ENCODE measurements at places on chromosomes 5 and 9.

DNA sequence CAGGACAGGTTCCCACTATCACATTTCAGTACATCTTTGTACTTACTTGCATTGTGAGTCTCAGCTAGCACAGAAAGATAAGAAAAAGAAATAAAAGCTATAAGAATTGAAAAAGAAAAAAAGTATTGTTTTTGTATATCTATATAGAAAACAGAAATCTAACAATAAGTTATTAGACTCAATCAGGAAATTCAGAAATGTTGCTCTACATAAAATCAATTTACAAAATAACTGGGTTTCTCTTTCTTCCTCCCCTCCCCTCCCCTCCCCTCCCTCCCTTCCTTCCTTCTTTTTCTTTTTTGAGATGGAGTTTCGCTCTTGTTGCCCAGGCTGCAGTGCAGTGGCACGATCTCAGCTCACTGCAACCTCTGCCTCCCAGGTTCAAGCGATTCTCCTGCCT lies 7.2 kb upstream of the CACNA1B start:
- no peak for DNase-seq

DNA sequence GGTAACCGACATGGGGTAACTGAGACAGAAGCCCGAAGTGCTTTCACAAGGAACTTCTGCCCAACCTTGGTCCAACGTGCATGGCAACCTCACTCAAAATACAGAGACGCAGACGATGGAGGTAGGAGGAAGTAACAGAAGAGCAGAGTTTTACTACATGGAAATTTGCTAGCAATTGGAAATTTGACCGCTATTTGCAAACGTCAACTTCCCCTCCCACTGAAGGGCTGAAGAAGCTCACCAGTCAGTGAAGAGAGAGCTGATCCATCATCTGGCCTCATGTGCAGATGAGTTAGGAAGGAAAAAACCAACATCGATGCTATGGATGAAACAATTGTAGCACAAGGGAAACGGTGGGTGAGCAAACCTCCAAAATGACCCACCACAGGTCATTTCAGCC lies 196.7 kb downstream of the RGS3 start:
- DNase-seq: no peak

DNA sequence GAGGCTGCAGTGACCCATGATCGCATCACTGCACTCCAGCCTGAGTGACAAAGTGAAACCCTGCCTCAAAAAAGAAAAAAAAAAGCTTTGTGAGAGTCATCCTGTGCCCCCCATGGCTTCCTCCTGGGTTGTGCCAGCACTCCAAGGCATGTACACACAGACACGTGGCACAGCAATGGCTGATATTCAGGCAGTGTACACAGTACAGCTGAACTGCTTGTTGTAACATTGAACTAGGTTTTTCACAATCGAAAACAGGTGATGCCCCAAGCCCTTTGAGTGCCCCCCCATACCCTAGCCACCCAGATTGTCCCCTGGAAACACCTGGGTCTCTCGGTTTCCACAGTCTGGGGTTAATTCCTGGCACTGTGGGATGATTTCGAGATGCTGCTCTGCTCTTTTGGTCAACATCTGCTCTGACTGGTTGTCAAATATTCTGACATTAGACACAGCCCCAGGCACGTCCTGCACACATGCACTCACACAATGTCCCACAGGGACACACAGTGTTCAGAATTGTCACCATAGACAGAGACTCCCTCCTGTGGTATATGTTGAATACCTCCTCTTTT lies 9.2 kb downstream of the SPINK4 start:
- DNase-seq: no peak

DNA sequence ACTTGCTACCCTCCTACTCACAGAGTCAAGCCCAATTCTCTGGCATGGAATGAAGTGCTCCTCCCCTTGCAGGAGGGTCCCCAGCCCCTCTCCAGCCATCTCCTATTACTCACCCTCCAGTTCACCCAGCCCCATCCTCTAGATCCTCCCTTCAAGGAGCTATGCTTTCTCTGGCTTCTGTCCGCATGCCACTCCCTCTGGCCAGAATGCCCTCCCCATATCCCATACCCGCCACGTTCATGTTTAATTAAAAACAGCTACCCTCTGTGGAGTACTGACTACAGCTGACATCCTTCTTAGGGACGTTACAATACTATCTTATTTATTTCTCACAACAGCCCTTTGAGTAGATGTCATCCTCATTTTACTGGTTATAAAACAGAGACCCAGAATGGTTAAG lies 3.0 kb downstream of the F2R start:
- no peak for DNase-seq

GRCh38 chr9:98045234-98046179 lies 11.0 kb upstream of the NANS start:
- no peak for DNase-seq

DNA sequence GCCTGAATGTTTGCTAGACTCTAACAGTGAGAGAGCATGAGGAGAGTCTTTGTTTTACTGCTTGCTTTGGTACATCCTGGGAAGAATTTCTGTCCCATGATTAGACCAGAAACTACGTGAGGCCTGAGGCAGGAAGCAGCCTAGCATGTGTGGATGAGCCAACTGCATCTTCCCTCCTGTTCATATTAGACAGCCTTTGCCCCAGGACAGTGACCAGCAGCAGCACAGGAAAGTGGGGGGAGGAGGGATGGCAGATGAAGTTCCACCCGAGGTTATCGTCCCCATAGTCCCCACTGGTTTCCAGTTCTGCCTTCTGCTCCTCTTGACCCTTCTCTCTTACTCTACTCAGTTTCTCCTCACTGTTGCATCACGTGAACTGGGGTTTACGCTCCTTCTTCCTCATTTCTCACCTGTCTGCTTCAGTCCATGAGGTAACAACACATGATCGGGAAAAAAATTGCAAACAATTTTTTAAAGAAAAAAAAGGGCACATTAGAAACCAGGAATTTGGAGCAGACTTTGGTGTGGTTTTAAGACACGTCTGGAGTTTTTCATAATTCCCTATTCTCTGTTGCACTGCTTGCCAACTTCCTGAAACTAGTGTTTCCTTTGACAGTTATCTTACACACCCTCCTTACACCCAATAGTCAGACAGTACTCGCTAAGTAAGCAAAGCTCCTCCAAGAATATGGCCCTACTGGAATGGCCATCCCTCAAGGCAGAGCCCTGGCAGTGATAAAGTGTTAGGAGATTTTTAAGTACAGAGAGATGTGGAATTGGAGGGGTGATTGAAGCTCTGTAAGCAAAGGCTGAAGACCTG lies 84.1 kb downstream of the SNX18 start:
- DNase-seq: no peak

DNA sequence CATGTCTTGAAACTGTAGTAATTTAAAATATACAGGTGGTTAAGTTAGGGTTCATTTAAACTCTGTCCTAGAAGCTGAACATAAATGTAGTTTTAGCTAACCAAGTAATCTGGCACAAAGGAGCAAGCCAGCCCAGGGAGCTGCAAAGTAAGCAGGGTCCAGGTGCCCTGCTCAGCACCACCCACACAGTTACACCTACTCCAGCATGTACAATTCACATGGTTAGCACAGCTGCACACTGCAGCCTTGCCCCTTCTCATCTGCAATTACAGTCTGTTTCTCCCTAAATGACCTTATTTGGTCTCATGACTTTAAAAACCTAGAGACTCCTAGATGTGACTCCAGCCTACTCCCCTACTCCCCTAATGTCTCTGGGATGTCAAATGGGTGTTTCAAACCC lies 128.4 kb downstream of the EPB41L4A start:
- no peak for DNase-seq

GRCh38 chr5:64612344-64612961 lies 77.8 kb upstream of the SHISAL2B start:
- no peak for DNase-seq

GRCh38 chr9:135296735-135297455 lies 182.7 kb upstream of the PPP1R26 start:
- no peak for DNase-seq

DNA sequence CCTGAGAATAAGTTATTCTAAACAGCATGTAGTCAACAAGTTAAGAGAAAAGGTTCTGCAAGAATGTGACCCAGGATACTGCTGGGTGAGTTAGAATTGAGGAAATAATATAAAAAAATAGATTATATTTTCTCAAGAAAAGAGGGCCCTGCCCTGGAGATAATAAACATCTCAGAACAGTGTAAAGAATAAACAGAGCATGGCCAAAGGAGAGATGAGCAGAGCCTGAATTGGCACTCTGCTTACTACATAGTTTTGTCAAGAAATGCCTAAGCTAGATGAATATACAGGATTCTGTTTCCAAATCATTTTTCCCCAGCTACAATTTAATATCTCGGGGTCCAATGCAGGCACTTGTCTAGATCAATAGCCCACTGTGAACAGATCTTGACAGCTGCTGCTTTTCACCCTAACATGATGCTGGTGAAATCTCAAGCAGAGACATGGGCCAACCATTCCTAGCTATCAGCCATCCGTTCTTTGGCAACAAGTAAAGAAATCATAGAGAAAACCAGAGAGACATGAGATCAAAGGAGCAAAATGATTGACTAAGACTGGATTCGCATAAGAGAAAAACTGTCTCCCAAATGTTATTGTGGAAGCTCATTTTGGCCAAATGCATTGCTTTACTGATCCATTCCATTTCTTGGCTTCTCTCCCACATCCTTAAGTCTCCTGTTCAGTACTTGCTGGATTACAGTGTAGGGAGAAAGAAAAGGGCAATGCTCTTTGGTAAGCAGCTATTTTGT lies 173.2 kb downstream of the PRELID2 start:
- no peak for DNase-seq

GRCh38 chr9:134743853-134744252 lies 102.2 kb downstream of the COL5A1 start:
- DNase-seq: no peak

DNA sequence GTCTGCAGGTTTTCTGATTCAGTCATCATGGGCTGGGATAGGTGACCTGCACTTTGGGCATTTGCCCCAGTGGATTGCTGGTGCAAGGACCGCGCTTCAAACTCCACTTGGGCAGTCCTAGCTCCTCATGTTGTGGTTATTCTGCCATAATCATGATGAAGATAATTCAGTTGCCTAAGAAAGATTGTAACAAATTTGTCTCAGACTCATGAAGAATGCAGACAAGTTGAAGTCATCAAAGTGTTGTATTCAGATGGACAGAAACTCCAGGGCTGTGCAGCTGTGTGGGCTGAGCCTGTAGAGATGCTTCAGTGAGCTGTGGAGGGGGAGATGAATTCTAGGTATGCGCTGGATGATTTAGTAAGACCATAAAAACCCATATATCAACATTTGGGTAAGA lies 38.5 kb downstream of the TARS1 start:
- no peak for DNase-seq

DNA sequence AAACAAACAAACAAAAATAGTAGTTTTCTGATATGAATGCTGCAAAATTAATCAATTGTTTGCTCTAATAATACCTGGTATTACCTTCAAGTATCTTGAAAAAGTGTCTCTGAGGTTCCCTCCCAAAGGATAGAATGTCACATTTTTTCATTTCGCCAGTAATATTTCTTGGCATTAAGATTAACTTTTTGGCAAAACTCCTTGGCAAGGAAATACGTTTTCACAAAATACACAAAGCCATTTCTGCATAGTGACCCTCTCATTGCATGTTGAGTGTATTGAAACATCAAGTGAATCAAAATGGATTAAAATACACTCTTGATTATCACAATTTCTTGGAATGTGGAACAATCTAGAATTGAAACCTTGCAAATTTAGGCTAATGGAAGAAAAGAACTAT lies 230.5 kb downstream of the ATPSCKMT start:
- DNase-seq: no peak
